ENCODE measurements at places on chromosomes 6 and 20. TPM values are rescaled to one million over a fixed set of nuclear protein-coding genes. Genes with fewer than 3 reads are reported as not detected.

Gene ARMC2
- 14.0 TPM for total RNA-seq

Gene OTOR
- not detected for total RNA-seq

Gene SAMD10
- 5.6 TPM for total RNA-seq

Gene DSP
- 322 TPM for total RNA-seq

Gene HLA-F
- total RNA-seq = 29.4 TPM

Gene PFDN4
- total RNA-seq = 23.4 TPM

Gene ZNF391
- total RNA-seq = 1.3 TPM

Gene GJA10
- not detected for total RNA-seq

Gene HCRTR2
- total RNA-seq = not detected

Gene RAET1G
- total RNA-seq = 0.19 TPM

DNA sequence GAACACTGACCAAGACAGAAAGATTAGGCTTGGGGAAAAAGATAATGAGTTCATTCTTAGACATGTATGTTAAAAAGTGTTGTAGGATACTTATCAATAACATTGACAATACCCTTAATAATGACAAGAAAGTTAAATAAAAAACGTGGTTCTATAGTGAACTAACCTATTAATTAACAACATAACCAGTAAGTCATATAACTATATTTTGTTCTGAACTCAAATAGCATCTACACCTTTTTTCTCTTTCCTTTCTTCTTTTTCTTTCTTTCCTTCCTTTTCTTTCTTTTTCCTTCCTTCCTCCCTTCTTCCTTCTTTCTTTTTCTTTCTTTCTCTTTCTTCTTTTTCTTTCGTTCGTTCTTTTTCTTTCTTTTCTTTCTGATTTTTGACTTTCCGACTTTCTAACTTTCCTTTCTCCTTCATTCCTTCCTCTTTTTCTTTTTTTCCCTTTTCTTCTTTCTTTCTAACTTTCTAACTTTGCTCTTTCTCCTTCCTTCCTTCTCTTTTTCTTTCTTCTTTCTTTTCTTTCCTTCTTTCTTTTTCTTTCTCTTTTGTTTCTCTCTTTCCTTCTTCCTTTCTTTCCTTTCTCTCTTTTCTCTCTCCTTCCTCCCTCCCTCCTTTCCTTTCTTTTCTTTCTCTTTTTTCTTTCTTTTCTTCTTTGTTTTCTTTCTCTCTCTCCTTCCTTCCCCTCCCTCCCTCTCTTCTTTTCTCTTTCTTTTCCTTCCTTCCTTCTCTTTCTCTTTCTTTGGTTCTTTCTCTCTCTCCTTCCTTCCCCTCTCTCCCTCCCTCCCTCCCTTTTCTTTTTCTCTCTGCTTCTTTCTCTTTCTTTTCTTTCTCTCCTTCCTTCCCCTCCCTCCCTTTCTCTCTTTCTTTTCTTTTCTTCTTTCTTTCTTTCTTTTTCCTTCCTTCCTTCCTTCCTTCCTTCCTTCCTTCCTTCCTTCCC lies 24.6 kb downstream of the PRSS35 start:
- no peak for DNase-seq

GRCh38 chr20:35446356-35447078 lies 8.5 kb upstream of the GDF5 start:
- DNase-seq = no peak

GRCh38 chr6:92521553-92521952 lies 897.8 kb downstream of the EPHA7 start:
- no peak for DNase-seq

GRCh38 chr6:130843575-130844320 lies 16.5 kb downstream of the SMLR1 start:
- DNase-seq = no peak

GRCh38 chr6:128333581-128334223 lies 186.7 kb downstream of the PTPRK start:
- no peak for DNase-seq

- no peak for DNase-seq
These were observed 19.7 kb upstream of the HTR1B start for GRCh38 chr6:77482981-77483380.

DNA sequence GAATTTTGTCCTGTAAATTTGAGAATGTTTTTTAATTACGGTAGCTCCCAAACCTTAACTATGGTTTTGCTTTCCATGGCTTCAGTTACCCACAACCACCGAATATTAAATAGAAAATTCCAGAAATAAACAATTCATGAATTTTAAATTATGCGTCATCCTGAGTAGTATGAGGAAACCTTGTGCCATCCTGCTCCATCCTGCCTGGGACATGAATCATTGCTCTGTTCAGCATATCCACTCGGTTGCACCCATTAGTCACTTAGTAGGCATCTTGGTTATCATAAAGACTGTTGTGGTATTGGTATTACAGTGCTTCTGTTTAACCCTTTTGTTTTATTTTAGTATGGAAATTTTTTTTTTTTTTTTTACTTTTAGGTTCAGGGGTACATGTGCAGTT lies 39.7 kb downstream of the KCNS1 start:
- no peak for DNase-seq

DNA sequence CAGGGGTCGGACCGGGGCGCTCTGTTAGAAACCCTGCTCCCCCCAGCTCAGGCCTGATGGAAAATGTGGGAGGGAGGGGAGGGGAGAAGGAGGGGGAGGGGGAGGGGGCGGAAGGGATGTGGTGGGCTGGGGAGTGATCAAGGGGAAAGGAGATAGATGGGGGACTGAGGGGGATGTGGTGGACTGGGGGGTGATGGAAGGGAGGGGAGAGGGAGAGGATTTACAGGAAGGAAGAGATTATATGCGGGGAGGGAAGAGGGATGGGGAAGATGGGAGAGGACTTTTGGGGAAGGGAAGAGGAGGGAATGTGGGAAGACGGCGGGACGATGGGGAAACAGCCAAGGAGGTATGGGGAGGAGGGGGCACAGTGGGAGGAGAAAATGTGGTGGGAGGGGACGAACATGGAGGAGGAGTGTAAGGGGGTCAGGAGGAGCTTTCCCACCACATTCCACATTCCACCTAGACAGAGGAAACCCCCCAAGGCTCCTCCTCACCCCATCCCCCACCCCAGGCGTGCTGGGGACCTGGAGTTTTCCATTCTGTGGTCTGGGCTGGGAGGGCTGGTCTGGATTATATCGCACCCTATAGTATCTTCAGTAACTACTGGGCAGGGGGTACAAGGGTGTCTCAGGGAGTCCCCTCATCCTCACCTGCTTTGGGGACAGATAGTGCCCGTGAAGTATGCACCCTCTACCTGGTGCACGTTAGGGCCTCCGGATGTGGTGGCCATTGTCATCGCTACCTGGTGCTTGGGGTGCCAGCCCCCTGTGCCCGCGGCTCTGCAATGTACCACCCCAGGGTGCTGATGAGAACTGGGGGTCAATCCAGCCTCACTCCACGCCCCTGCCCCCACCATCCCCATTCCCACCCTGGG lies 578 bp upstream of the PTGIS start:
- no peak for DNase-seq

DNA sequence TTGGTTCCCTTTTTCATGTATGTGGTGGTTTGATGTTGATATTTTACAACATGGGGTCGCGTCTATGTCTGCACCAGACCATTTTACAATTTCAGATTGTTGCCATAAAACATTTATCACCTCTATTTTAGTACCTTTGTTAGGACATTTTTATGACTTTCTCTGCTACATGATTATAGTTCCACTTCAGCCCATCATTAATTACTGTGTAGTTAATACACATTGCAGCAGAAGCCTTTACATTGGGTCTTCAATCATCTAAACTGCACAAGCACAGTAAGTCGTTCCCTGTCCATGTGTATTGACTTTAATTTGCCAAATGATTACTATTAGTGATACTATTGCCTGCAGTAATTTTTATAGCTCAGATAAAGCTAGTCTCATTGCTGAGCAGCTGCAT lies 15.7 kb upstream of the TMEM217 start:
- no peak for DNase-seq

GRCh38 chr6:167840160-167840525 lies 13.4 kb downstream of the AFDN start:
- DNase-seq = no peak

- no peak for DNase-seq
These were observed 1.9 kb upstream of the DNAAF9 start for GRCh38 chr20:3409417-3409816.

- no peak for DNase-seq
These were observed 1374.4 kb upstream of the GJE1 start for GRCh38 chr6:140758169-140758877.

DNA sequence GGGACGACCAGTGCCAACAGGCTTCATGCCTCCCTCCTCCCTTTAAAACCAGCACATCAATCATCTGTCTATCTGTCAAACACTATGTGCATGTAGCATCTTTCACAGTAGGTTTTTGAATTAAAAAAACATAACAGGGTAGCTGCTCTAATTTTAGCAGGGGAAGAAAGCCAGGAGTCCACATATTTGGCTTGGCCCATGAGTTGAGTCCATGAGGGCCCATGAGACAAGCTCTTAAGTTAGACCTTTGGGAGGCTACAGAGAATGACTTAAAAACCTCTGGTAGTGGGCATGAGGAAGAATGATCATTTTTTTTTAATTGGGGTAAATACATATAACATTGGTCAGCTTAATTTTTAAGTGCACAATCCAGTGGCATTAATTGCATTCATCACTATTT lies 194.9 kb downstream of the UTRN start:
- DNase-seq = no peak

- DNase-seq = no peak
These were observed 7.0 kb upstream of the DSTN start for GRCh38 chr20:17562804-17563305.

GRCh38 chr6:3608159-3608558 lies 143.4 kb downstream of the PXDC1 start:
- DNase-seq = no peak

GRCh38 chr6:98516866-98517265 lies 317.5 kb upstream of the POU3F2 start:
- no peak for DNase-seq

- DNase-seq = no peak
These were observed 268.5 kb upstream of the ECI2 start for GRCh38 chr6:4403828-4404227.

GRCh38 chr20:9736373-9736772 lies 102.5 kb downstream of the PAK5 start:
- no peak for DNase-seq

DNA sequence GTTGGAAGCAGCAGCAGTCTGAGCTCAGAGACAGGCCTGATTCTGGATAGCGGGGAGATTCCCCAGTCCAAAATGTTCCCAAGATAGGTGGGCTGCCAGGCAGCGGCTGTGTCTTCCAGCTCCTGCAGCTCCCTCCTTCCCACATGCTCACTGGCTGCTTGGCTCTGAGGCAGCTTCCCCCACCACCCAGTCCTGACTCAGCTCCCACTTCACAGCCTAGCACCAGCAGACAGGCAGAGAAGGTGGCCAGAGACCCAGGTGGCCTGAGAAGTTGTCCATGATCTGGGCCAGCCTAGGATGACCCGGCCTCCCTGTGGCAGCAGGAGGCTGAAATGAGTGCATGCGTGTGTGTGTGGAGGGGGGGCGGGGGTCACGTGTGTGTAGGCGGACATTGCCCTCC lies 94.9 kb downstream of the MDGA1 start:
- DNase-seq = no peak

DNA sequence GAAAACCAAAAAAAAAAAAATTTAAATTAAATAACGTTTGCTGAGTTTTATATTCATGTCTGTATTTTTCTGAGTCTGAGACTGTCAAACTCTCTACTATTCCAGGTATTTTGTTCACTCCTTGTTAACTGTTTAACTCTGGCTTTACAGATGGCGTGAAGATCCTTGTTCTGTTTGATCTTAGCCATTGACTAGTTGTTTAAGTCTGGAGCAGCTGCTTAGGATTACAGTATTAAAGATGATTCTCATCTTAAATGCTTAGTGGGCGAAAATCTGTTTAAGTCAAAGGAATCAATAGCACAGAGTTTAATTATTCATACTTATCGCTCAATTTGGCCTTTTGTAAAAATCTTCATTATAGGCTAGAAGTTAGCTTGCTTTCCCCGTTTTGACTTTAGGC lies 2.4 kb downstream of the PHACTR2 start:
- no peak for DNase-seq

GRCh38 chr20:9103955-9104354 lies 35.1 kb downstream of the PLCB4 start:
- no peak for DNase-seq

DNA sequence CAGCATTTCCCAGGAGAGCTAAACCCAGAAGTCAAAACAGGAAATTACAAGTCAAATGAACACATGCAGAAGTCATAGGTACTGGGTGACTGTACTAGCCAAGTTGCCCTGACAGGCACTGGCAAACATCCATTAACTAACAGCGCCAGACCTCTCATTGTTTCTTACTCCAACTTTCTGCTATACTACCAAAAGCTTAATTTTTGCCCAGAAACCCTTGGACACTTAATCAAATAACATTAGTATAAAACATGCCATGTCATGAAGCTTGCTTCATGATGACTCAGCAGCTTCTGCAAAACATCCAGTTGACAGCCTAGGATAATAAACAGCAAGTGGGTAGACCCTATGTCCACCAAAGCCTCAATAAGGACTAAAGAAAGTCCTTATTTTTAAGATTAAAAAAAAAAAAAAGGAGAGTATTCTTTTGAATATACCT lies 3.5 kb downstream of the NUP153 start:
- no peak for DNase-seq

DNA sequence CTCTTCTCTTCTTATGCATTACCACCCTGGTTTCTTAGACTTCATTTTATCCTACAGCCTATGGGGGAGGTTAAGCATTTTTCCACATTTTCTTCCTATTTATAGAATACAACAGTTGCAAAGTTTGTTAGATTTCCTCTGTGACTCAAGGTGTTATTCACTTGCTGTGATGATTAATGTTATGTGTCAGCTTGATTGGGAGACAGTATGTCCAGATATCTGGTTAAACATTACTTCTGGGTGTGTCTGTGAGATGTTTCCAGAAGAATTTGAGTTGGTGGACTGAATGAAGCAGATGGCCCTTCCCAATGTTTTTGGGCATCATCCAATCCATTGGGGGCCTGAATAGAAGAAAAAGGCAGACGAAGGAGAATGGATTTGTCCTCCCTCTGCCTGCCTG lies 131.3 kb downstream of the C6orf118 start:
- DNase-seq = no peak

GRCh38 chr20:56974499-56975250 lies 291.8 kb downstream of the BMP7 start:
- no peak for DNase-seq

- no peak for DNase-seq
These were observed 75.9 kb downstream of the OR2B2 start for GRCh38 chr6:27836141-27836782.

- DNase-seq = no peak
These were observed 24.0 kb upstream of the ZMYND8 start for GRCh38 chr20:47380481-47380880.

- DNase-seq = no peak
These were observed 52.6 kb upstream of the C20orf144 start for GRCh38 chr20:33609504-33609903.
